ENCODE measurements at places on chromosomes 11 and 22.
A peak's percentile ranks its signal among the peaks of the same experiment; 100 is the strongest.

DNA sequence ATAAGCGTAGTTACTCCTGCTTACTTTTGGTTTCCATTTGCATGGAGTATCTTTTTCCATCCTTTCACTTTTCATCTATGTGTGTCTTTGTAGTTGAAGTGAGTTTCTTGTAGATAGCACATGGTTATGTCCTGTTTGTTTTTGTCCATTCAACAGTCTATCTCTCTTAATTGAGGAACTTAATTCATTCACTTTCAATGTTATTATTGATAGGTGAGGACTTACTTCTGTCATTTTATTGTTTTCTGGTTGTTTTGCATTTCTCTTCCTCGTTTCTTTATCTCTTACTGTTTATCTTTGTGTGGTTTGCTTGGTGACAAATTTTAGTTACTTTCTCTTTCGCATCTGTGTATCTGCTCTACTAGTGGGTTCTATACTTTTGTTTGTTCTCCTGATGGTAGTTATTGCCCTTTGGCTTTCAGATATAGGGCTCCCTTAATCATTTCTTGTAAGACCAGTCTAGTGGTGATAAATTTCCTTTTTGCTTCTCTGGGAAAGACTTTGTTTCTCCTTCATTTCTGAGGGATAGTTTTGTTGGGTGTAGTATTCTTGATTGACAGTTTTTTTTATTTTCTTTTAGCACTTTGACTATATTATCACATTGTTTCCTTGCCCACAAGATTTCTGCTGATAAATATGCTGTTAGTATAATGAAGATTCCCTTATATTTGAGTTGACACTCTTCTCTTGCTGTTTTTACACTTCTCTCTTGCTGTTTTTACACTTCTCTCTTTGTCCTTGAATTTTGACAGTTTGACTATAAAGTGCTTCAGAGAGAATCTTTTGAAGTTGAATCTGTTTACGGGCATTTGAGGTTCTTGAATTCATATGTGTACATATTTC, 9.0 kb upstream of the RAG1 start:
- DNase-seq, result no peak

- DNase-seq, result no peak
These were observed 1568.5 kb downstream of the FAM181B start for GRCh38 chr11:81165164-81165563.

DNA sequence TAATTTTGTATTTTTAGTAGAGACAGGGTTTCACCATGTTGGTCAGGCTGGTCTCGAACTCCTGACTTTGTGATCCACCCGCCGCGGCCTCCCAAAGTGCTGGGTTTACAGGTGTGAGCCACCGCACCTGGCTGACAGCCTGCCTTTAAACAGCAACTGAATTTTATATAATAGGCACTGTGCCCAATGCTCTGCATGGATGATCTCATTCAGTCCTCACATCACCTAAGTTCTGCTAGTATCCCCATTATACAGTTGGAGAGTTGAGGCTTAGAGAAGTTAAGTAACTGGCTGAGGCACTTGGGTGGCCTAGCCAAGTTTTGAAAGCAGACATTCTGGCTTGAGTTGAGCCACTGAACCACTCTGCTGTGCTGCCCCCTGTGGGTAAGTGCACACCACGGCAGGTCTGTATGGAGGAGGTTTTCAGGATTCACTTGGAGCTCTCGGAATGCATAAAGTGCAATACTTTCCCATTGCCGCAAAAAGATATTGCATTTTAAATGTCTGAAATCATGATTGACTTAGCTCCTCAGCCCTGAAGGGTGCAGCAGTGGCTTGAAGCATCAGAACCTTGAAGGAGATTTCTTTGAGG, 112.4 kb downstream of the LDLRAD3 start:
- DNase-seq, result no peak

DNA sequence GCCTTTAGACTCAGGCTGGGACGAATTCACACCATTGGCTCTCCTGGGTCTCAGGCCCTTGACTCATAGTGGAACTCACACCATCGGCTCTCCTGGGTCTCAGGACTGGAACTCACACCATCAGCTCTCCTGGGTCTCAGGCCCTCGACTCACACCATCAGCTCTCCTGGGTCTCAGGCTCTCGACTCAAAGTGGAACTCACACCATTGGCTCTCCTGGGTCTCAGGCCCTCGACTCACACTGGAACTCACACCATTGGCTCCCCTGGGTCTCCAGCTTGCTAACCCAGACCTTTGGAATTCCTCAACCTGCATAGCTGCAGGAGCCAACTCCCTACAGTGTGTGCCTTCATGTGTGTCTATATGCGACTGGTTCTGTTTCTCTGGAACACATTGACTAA, 56.7 kb downstream of the SHISAL1 start:
- no peak for DNase-seq

DNA sequence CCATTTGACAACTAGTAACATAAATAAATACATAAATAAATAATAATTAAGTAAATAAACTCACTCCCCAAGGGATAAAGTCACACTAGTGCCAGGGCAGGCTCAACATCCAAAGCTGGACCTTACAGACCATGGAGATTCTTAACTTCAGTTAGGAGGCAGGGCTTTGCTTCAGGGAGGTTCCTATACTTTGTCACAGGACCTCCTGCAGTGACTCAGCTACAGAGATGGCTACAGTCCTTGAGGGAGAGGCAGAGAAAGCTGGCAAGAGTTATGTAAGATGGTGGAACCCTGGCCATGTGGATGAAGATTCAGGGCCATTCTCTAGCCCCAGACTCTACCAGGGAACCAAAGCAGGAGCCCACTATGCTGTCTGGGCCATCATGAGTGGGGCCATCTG, 74.1 kb upstream of the CADM1 start:
- DNase-seq, result no peak

GRCh38 chr11:101438126-101438525, 145.7 kb downstream of the TRPC6 start:
- no peak for DNase-seq

DNA sequence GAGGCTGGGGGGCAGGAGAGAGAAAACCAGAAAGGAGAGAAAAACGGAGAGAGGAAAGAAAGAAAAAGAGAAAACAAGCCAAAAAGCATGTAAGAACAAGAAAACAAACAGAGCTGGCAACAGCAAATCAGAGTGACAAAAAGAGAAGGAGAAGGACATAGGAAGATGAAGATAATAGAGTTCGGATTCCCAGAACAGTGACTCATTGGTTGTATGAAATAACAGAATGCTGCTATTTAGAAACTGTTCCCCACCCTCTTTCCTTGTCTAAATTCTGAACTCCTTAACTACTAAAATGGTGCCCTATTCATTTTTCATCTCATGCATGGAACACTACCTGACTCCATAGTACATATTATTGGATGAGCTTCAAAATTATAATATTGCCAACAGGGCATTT, 317.4 kb downstream of the C11orf87 start:
- DNase-seq, result no peak

DNA sequence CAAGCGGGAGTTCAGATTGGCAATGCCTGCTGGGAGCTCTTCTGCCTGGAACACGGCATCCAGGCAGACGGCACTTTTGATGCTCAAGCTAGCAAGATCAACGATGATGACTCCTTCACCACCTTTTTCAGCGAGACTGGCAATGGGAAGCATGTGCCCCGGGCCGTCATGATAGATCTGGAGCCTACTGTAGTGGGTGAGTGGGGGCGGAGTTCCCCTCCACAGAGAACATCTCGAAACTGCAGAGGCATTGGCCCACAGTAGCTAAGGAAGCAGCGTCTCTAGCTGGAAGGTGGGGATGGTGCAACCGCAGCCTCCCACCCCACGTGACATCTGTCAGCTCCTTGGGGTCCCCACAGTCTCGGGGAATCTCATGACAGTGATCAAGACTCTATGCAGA, 10.9 kb downstream of the TUBA8 start:
- no peak for DNase-seq

DNA sequence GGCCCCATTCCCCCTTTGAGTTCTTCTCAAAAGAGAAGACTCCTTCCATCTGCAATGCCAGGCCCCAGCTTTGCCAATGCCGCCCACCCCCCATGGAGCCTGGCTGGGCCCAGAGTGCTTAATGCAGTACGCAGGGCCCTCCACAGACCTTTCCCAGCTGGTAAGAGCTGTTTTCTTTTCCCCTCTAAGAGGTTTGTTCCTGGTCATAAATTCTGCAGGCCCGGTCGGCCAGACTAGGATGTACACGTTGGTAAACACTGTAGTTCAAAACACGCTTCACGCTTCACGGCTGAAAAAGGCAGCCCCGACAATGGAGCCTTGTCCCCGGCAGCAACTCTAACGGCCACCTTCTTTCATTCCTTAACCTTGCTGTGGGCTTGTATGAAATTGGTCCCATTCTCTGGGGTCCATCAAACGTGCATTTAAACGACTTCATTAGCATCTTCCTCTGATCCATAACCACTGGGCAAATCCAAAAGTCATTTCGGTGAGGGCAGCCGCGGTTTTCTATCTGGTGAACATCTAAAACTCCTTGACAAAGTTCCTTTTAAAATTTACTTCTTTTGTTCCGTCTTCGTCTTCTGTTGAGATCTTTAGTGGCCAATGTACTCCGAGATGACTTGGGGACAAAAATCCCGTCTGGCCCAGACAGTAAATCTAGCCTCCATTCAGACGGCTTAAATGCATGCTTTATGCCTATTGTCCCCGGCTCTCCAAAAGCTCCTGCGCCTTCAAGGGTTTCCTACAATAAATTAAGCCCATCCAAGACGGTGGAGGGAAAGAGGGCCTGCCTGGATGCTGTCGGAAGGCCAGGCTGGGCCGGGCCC, 60.0 kb upstream of the MYEOV start:
- no peak for DNase-seq

DNA sequence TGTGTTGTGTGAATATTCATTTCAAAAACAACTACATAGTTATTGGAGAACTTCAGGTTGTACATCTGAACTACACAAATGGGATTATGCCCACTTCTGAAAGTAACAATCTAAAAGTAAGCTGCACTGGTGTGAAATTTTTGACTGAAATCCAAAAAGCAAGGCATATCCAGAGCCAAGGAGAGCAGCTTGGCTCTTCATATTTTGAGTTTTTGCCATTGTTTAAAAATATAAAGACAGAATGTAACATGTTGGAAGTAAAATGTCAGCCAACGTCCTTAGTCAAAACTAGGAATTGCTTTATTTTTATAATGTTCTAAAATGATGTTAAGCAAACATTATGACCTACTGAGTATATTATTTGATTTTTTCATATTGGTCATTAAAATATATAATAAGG, 45.8 kb upstream of the NOX4 start:
- no peak for DNase-seq

- DNase-seq, result peak; percentile 95
These were observed 21.2 kb upstream of the BLID start for GRCh38 chr11:122137078-122137793.

DNA sequence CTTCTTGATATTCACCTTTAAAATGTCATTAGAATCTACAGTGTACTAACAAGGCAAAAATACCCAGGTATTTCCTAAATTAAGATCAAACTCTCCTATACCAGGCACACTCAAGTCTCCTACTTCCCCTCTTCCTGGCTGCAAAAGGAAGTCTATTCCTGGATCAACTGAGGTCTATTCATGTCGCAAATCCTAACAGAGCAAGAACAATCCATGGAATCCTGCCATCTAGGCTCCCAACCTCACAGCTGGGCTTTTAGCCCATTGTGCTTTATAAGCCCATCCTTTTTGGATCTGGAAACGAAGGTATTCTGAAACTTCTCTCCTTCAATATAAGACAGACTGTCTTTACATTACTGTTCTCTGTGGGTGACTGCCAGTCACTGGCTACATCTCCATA, 161.8 kb downstream of the SOX6 start:
- DNase-seq, result no peak

DNA sequence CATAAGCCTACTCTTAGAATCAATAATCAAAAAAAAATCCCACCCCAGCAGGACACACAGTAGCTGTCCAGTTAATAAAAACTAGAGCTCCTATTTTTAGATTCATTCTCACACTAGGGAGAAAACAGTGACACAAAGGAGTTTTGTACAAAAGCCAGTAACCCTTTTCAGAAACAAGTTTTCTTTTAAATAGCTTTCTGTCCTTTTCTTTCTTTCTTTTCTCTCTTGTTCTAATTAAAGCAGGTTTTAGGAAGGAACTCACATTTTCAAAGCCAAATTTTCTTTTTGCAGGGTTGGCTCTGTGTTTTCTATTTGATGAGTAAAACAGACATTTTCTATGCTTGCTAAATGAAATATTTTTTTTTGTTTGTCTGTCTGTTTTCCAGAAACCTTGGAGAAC, 1390.7 kb downstream of the FAM181B start:
- DNase-seq, result no peak

GRCh38 chr11:85685820-85686459, at the start of gene CCDC89:
Gene CCDC89 (minus strand): TSS chr11:85686195. CDS start chr11:85686130, 65 bp downstream.
- no peak for DNase-seq

- peak; percentile 4 for DNase-seq
These were observed 5.0 kb upstream of the APOL5 start for GRCh38 chr22:35712672-35713071.

- no peak for DNase-seq
These were observed 1407.6 kb upstream of the RAG2 start for GRCh38 chr11:38005597-38005996.

DNA sequence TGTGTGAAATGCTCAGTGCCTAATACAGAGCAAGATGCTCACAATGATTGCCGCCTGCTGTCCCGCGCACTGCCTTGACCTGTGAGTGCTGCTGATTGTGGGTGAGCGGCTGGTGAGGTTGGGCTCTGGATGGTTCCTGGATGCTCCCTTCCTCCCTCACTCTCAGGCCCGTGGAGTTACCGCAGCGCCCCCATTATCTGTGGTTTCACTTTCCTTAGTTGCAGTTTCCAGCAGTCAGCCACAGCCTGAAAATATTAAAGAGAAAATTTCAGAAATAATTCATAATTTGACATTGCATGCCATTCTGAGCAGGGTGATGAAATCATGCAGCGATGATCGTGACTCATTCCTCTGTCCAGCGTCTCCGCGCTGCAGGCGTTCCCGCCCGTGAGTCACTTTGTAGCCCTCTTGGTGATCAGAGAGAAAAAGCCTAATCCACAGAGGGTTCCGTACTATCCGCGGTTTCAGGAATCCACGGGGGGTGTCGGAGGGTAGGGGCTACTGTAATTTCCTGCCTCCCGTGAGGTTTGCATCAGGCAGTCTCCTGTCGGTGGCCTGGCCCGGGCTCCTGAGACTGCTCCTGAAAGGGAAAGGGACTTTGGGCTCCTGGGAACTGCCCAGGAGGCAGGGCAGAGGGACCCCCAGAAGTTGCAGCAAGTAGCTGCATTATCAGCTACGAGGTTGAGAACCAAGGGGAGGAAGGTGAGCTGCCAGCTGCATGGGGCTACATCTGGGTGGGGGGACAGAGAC, 10.6 kb downstream of the RPL3 start:
- peak; percentile 64 for DNase-seq

- DNase-seq, result no peak
These were observed 2.3 kb downstream of the ADORA2A start for GRCh38 chr22:24429411-24430365.

Measured in SW 1271 (cell line).